NCI-H446 (cell line): ENCODE measurements at places on chromosomes 6 and 20.

- DNase-seq: no peak
Observed at GRCh38 chr6:126944512-126944911, 174.0 kb upstream of the RSPO3 start.

DNA sequence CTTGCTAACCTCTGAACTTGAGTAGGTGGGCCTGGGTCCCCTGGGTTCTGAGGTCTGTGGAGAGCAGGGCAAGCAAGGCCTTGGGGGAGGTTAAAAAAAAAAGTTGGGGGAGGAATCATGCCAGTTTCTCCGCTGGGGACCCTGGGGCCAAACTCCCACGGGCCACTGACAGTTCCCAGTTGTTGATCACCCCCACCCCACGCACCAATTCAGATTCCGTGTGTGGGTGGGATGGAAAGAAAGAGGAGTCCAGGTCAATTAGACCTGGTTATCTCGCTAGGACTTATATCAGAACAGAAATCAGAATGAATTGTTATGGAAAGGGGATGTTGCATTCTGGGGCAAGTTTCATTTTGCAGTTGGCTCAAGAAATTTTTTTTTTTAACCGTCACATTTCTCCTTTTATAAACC, 46.7 kb upstream of the SUPT3H start:
- DNase-seq: no peak

GRCh38 chr20:17593902-17594301, 24.0 kb downstream of the DSTN start:
- DNase-seq: no peak

DNA sequence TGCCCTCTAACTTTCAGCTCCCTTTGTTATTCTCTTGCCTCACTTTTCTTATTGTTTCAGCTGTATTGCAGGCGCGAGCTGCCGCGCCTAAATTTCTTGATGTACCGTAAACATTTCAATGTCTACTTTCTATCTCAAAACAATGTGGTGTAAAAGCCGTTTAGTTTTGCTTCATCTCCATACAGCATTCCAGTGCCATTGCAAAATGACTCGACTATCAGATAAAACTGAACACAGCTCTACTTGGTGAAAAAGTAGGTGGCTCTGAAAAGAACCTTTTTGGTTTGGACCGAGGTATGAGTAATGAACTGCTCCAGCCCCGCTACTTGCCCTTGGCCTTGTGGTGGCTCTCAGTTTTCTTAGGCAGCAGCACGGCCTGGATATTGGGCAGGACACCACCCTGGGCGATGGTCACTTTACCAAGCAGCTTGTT, 74.6 kb downstream of the OR2B2 start:
- DNase-seq: no peak

- DNase-seq: no peak
Observed at GRCh38 chr20:62959101-62959971, 6.8 kb downstream of the SLC17A9 start.

GRCh38 chr6:69926745-69927144, 60.4 kb downstream of the COL19A1 start:
- no peak for DNase-seq

DNA sequence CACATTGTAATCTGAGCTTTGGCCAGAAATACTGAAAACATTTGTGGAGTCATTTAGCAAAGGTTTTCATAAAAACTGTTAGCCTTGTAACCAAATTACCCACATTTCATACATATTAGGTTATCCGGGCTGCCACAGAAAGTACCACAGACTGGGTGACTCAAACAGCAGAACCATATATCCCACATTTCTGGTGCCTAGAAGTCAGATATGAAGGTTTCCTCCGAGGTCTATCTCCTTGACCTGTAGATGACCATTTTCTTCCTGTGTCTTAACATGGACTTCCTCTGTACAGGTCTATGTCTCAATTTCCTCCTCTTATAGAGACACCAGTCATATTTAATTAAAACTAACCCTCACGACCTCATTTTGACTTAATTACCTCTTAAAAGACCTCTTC, 49.5 kb upstream of the SMIM28 start:
- no peak for DNase-seq

GRCh38 chr6:111731456-111732195, 125.9 kb upstream of the TRAF3IP2 start:
- DNase-seq: no peak

GRCh38 chr20:58377766-58378401, 11.1 kb upstream of the VAPB start:
- DNase-seq: no peak

GRCh38 chr20:31821427-31821826, 2.3 kb downstream of the MYLK2 start:
- no peak for DNase-seq

GRCh38 chr6:135281227-135281626, 100.1 kb downstream of the MYB start:
- DNase-seq: no peak

- no peak for DNase-seq
Observed at GRCh38 chr20:63081351-63081750, 74.6 kb upstream of the BHLHE23 start.

GRCh38 chr6:71228461-71229041, 60.1 kb upstream of the OGFRL1 start:
- DNase-seq: no peak

DNA sequence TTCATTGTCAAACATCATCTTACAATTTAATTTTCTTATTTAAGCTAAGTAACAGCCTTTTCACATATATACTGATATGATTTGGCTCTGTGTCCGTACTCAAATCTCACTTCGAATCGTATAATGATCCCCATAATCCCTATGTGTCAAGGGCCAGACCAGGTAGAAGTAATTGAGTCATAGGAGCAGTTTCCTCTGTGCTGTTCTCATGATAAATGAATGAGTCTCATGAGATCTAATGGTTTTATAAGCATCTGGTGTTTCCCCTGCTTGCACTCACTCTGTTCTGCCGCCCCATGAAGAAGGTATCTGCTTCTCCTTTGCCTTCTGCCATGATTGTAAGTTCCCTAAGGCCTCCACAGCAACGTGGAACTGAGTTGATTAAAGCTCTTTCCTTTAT, 25.1 kb upstream of the CMTR1 start:
- DNase-seq: peak; percentile 9

- no peak for DNase-seq
Observed at GRCh38 chr6:169253337-169254238, at the start of gene THBS2. TSS of gene THBS2 (minus strand) at chr6:169253846. CDS start at chr6:169250784, 3,062 bp downstream.

DNA sequence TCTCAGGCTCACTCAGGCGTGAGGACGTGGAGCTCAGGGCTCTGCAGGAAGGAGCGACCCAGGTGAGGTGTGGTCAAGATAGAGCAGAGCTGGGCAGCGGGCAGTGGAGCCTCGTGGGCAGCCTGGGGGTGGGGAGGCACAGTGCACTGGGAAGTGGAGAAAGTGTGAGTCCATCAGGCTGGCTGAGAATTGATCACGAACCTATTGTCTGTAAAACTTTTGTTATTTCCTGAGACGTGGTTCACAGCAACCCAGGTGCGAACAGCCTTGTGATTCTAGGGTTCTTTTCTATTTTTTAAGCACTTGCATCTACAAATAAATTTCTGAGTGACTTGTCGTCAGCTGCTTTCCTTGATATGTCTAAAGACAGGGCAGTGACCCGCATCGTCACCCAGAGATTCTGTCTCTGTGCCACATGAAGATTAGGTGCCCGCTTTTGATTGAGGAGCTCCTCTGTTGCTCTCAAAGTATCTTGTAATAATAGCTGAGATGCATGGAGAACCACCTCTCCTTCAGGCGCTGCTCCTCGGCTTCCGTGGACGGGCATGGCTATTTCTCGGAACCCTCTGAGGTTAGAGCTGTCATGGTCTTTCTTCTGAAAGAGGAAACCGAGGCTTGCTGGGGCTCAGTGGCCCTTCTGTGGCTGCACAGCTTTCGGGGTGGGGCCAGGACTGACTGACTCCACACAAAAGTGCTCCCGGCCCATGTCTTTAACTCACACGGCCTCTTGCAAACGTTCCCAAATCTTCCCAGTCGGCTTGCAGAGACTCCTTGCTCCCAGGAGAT, 662 bp upstream of the CCR6 start:
- DNase-seq: no peak

- no peak for DNase-seq
Observed at GRCh38 chr6:151658091-151658490, 149.4 kb upstream of the ESR1 start.

DNA sequence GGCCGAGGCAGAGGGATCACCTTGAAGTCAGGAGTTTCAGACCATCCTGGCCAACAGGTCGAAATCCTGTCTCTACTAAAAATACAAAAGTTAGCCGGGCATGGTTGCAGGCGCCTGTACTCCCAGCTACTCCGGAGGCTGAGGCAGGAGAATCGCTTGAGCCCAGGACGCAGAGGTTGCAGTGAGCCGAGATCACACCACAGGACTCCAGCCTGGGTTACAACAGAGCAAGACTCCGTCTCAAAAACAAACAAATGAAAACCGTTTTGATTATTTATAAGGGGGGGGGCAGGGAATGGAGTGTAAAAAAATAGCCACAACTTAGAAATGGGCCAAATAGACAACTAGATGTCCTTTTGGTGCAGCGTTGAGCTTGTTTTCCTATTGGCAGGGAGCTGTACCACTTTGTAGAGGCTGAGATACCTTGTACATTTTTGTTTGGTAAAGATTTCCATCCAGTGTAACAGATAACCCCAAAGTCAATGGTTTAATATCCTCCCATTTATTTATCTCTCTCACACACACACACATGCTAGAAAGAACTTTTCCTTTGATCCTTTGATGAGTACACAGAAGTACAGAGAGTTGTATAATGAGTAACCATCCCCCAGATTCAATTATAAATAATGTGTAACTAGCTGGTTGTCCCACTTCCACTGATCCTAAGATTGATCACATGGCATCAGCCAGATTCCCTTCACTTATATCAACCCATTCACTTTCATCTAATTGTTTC, 477.5 kb downstream of the PRKN start:
- no peak for DNase-seq

DNA sequence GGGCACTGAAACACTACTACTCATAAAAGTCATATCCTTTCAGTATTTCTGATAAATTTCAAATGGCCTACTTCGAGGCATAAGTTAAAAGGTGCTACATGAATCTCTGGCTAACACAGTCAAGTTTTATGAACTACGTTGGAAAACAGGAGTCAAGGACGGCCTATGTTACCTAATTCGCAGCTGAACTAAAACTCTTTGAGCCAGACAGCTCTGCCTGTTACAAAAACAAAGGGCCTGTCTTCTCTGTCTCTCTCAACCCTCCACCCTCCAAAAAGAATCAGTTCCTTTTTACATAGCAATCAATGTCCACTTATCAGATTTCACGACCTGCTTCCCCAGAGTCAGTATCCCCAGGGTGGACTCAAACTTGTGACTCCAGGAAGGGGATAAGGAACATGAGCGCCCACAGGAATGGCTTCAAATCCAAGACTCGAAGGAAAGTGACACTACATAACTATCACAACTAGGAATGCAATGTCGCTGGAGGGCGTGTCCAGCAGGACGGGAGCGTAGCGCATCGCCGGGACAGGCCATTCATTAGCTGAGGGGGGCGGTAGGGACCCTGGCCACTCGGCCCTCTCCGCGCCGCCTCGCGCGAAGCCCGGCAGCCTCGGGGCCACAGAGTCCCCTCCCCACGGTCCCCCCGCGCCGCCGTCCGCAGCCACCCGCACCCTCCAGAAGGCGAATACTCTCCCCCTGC, 591 bp downstream of the IBTK start:
- peak; percentile 33 for DNase-seq

DNA sequence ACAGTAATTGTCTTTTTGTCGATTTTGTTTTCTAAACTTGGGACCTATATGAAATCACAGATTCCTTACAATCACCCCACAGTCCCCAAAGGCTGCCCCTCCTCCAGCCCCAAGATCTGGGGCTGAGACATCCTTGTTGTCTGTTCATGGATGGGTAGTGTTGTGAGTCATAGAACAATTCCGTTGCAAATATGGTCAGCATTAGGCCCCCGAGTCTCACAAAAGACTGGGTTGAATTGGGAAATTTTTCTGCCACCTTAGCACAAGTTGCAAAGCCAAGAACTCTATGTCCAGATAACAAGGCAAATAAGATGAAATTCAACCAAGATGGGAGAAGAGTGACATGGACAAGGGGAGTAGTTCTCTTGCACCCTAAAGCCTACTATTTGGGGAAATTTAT, 10.5 kb upstream of the TAB2 start:
- DNase-seq: no peak

- DNase-seq: no peak
Observed at GRCh38 chr6:37535428-37535758, 35.7 kb upstream of the CCDC167 start.

DNA sequence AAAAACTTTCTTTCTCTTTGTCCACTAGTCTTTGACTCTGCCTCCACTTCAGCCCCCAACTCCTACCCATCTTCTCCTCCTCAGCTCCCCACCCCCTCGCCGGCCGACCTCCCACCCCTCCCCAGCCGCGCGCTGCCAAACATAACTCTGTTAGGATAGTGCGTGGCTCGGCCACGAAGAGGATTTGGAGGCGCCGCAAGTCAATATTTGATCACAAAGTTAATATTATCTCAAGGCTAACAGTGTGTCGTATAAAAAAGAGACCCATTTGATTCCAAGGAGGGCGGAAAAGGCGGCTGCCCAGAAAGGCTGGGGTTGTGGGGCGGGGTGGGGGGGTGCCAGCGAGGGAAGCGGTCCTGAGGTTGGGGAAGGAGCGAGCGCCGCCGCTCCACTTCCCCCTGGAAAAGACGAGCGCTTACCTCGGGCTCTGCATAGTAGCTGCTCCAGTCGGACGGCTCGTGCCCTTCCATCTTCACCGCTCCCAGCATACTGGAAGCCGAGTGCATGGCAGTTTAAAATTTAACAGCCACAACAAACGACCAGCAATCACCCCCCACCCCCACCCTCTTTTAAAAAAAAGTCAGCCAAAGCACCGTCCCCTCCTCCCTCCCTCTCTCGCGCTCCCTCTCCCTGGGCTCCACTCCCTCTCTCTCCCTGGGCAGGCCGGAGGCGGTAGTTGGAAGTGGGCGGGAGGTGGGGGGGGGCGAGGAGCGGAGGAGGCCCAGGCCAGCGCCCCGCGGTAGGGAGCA, 425 bp downstream of the FOXA2 start:
- no peak for DNase-seq

DNA sequence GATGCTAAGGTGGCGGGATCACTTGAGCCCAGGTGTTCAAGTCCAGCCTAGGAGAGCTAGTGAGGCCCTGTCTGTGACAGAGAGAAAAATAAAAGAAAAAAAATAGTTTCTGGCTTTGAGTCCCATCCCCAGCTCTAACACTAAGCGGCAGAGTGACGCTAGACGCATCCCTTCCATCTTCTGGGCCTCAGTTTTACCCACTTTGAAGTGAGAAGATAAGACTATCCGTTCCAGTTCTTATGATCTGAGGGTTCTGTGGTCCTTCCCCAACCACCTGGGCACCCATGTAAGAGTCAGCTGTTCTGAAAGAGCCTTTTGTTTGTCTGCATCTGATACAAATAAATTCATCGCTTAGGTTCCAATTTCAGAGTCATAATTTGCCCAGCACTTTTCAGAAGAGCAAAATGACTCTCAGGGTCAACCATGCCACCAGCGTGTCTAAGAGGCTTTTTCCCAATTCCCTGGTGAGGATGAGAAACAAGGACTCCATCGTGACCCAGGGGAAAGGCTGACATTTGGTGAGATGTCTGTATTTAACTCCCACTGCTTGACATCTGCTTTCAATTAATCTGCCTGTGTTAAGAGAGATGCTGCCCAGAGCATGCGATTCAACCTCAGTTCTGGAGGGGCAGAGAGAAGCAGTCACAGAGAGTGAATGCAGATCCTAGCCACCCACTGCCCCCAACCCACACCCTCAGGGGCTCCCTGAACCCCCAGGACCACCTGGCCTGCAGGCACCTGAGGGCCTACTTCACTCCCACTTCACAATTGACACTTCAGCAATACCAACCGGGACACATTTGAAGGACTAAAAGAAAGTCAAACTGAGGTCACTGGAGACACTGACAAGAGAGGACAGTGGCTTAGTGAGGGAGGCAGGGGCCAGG, 131.6 kb upstream of the TOP1 start:
- DNase-seq: peak; percentile 10

GRCh38 chr6:71396410-71396801, 107.8 kb downstream of the OGFRL1 start:
- DNase-seq: no peak
